Esophagus squamous epithelium (tissue), 5 donors: ENCODE measurements at places on chromosomes 12 and 14. TPM values are rescaled to one million over a fixed set of nuclear protein-coding genes. Genes with fewer than 3 reads are reported as not detected.

GPD1 gene
- total RNA-seq = 0.38 TPM

SLC5A8 gene
- total RNA-seq = not detected

DAO gene
- not detected for total RNA-seq

SYNDIG1L gene
- not detected for total RNA-seq

INHBE gene
- not detected for total RNA-seq

DDX24 gene
- total RNA-seq = 63.9 TPM

KRT77 gene
- not detected for total RNA-seq
